Cortex of kidney (tissue), 1 donor: ENCODE measurements at places on chromosomes 2 and 18.

- DNase-seq, result no peak
Measured at GRCh38 chr2:9408641-9409151, 14.6 kb downstream of the ITGB1BP1 start.

GRCh38 chr18:3885209-3885792, 435.3 kb downstream of the TGIF1 start:
- no peak for DNase-seq

DNA sequence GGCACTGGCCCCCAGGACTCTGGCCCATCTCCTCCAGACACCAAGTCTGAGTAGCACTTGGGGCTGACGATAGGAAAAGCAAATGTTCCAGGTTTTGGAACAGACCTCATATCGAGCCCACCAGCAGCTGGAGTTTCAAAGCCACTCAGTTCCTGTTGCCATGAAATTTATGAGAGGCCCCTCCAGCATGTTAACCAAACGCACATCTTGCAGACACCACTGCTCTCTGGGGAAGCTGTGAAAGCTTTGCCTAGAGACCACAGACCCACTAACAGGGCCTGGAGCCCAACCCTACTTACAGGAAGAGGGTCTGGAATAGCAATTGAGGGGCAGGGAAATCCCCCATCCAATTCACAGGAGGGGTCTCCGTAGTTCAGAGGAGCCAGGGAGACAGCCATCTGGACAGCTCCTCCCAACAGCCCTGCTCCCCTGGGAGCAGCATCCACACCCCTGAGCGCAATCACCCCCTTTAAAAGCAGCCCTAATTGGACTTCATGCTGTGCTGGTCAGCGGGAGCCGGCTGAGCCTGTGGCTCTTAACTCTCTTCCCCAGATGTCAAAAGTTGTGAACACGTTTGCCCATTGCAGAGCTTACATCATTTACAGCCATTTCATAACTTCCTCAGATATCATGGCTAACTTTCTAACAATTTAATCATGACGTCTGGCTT, 81.3 kb downstream of the TGFA start:
- DNase-seq, result no peak

DNA sequence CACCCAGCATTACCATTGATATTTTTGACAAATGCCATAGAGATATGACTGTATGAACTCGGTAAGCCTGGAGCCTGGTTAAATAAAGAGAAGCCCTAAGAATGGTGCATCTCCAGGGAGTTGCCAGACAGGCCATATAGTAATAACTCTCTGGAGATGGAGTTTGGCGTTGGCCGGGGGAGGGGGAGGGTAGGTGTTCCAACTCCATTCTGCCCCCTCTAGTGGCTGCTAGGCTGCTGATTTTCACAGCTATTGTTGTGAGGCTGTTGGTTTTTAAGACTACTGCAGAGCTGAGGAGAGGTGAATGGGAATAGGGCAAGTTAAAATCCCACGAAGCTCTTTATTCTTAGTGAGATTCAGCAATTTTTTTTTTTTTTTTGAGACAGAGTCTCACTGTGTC, 99.9 kb downstream of the GALNT14 start:
- no peak for DNase-seq

GRCh38 chr2:19900931-19901441, 797 bp downstream of the TTC32 start:
- DNase-seq, result no peak
